Kidney epithelial cell (primary cell): ENCODE measurements at places on chromosomes 6 and 20.

DNA sequence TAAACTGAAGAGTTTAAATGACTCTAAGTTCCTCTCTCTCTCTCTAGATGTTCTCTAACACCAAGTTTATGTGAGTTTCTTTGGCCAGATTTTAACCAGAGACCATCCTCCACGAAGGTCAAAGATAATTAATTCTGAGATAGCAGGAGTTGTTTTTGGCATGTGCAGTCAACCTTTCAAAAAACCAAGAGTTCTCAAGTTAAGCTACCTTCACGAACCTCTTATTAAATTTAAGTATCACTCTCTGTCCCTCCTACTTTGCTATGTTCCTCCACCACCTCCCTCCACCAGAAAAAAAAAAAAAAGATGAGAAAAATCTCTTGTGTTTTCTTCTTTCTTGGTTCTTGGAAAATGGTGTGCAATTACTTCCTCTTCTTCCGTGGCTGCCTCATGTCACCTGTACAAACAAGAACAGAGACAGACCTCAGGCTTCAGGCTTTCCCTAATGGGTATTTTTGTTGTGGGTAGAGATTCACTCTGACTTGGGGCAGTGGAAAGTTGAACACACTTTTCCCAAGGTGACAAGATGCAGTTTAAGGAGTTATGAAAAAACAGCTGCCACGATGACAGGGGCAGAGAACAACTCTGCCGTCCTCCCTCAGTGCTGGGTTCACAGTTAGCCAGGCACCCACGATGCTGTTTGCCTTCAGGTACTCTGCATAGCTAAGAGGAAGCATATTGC, 64.3 kb downstream of the ADTRP start:
- no peak for DNase-seq

GRCh38 chr6:64090352-64090751, 454.8 kb downstream of the PHF3 start:
- DNase-seq: no peak

DNA sequence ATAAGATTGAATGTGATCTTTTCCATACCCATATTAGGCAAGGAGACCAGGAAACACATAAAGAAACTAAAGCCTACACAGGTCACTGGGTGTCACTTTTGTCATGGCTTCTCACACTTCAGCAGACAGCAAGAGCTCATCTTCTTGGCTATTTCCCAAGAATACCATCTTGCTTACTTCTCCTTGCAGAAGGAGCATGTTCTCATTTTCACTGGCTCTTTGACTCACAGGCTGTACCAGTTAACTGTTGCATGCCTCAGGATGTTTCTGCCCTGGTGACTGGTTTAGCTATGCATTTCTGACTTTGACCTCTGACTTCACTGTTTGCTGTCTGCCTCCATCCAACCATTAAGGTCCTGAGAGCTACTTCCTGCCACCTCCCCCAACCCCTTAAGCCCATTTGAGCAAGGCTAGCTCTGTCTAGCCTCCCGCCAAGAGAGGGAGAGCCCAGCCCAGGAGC, 40.3 kb upstream of the OGFRL1 start:
- peak; percentile 94 for DNase-seq

- DNase-seq: no peak
Observed at GRCh38 chr6:57108691-57109090, 18.7 kb downstream of the ZNF451 start.

DNA sequence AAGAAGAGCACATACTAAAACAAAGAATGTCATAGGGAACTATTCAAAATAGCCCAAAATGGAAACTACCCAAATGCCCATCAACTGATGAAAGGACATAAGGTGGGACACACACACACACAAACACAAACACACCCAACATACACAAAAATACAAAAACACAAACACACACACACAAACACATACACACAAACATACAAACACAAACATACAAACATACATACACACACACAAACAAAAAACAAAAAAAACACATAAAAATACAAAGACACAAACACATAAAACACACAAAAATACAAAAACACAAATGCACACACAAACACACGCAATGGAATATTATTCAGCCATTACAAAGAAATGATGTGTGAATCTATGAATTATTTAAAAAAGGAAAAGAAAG, 203.6 kb downstream of the ERMARD start:
- no peak for DNase-seq

DNA sequence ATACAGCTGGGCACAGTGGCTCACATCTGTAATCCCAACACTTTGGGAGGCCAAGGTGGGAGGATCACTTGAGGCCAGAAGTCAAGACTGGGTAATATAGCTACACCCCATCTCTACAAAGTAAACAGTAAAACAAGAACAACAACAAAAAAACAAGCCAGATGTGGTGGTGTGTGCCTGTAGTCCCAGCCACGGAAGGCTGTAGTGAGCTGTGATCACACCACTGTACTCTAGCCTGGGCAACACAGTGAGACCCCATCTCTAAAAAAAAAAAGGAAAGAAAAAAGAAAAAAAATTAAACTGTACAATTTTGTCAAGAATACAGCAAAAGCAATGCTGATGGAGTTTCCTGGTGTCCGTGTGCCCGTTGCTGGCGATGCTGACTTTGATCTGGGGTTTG, 47.2 kb upstream of the SLCO4A1 start:
- no peak for DNase-seq

- no peak for DNase-seq
Observed at GRCh38 chr6:109336221-109336961, 45.9 kb downstream of the CD164 start.

DNA sequence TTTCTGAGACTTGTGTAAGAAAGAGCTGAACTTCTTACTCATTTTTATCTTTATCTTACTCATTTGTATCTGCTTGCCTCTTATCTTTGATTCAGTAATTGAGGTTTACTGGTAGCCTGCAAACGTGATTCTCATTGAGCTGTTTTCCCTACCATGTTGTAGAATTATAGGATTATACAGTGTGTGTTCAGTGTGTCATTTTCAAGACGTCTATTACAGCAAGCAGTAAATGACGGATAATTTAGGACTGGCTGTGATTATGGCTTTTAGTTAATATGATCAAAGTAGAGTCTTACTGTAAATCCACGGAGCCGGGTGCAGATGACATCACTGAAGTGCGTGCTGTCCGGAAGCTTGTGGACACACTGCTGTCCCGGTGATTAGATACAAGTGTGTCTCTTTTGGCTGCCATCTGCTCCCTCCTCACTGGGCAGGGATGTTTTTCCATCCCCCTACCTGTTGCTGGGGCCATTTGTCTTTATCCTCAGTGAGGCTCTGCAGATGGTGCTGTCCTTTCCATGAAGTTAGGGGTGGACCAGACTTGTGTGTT, 6.0 kb downstream of the NELFCD start:
- DNase-seq: no peak

- no peak for DNase-seq
Observed at GRCh38 chr6:155443168-155443567, 12.5 kb downstream of the NOX3 start.

DNA sequence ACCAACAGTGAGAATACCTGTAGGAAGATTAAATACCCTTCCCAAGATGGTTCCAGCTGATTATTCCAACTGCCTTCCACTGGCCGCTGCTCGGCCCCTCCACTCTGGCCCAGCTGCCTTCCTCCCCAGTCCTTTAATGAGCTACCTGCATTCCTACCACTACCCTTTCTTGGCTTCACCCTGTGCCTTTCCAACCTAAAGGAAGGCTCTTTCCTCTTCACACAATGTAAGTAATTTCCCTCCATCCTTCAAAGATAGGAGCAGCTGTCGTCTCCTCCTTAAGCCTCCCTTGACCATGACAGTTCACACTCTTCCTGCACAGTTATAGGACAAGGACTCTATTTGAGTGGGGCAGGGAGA, 16.2 kb upstream of the SNX9 start:
- no peak for DNase-seq

- no peak for DNase-seq
Observed at GRCh38 chr6:149261364-149262040, 56.0 kb upstream of the TAB2 start.

GRCh38 chr6:163857421-163857820, 442.9 kb downstream of the QKI start:
- DNase-seq: no peak

GRCh38 chr6:138310821-138311220, 66.9 kb upstream of the SMIM28 start:
- DNase-seq: no peak

DNA sequence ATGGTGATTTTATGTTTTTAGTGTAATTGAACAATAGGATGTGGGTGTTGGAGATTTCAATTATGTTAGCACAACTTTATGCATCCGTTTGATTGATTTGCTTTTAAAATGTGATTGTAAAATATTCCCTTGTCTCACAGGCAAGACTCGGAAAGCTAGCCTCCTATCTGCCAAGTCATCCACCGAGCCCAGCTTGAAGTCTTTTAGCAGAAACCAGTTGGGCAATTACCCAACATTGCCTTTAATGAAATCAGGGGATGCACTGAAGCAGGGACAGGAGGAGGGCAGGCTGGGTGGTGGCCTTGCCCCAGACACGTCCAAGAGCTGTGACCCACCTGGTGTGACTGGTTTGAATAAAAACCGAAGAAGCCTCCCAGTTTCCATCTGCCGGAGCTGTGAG, 200.9 kb downstream of the SASH1 start:
- DNase-seq: no peak

GRCh38 chr20:48686238-48687116, 141.3 kb downstream of the PREX1 start:
- no peak for DNase-seq
